Smooth muscle cell of the pulmonary artery (primary cell): ENCODE measurements at places on chromosomes 2 and 18. TPM values are rescaled to one million over a fixed set of nuclear protein-coding genes. Genes with fewer than 3 reads are reported as not detected.

The DNER gene
- 0.20 and 1.0 TPM in 2 replicates for total RNA-seq

The ST8SIA3 gene
- total RNA-seq, result not detected in 2 replicates

The IL36A gene
- not detected in 2 replicates for total RNA-seq

The SPAST gene
- total RNA-seq, result 20.5 and 21.9 TPM in 2 replicates

The RGPD6 gene
- 24.3 and 25.7 TPM in 2 replicates for total RNA-seq

The RPRM gene
- total RNA-seq, result not detected in 2 replicates

The RIT2 gene
- not detected in 2 replicates for total RNA-seq

The CTAGE1 gene
- 0.07 TPM in 1 of 2 replicates, not detected in the other for total RNA-seq

The FAM228B gene
- 8.3 and 9.0 TPM in 2 replicates for total RNA-seq

The TEKT4 gene
- total RNA-seq, result not detected in 2 replicates

The RAB6C gene
- not detected in 2 replicates for total RNA-seq

The INHA gene
- total RNA-seq, result 0.26 and 0.43 TPM in 2 replicates

The DCC gene
- 0.20 TPM in 1 of 2 replicates, not detected in the other for total RNA-seq

The POTEE gene
- not detected in 2 replicates for total RNA-seq

The APLF gene
- total RNA-seq, result 3.5 and 5.6 TPM in 2 replicates

The FAM237A gene
- total RNA-seq, result not detected in 2 replicates

The ALPG gene
- total RNA-seq, result not detected in 2 replicates

The TLX2 gene
- not detected in 2 replicates for total RNA-seq

The SRD5A2 gene
- total RNA-seq, result not detected in 2 replicates

The DSG4 gene
- total RNA-seq, result not detected in 2 replicates

The TNFRSF11A gene
- total RNA-seq, result 1.8 and 3.8 TPM in 2 replicates

The SERPINB13 gene
- not detected in 2 replicates for total RNA-seq

The POTEJ gene
- not detected in 2 replicates for total RNA-seq

The GLI2 gene
- 8.9 and 10.0 TPM in 2 replicates for total RNA-seq

The NOSTRIN gene
- 0.13 TPM in 1 of 2 replicates, not detected in the other for total RNA-seq

The NAT8 gene
- not detected in 2 replicates for total RNA-seq

The TM4SF20 gene
- 0.07 TPM in 1 of 2 replicates, not detected in the other for total RNA-seq

The MYO3B gene
- total RNA-seq, result 0.10 and 0.13 TPM in 2 replicates

The BOLA3 gene
- total RNA-seq, result 14.7 and 18.1 TPM in 2 replicates

The REG1B gene
- not detected in 2 replicates for total RNA-seq
